ENCODE measurements at places on chromosomes 6 and 20.
A peak's percentile ranks its signal among the peaks of the same experiment; 100 is the strongest.

DNA sequence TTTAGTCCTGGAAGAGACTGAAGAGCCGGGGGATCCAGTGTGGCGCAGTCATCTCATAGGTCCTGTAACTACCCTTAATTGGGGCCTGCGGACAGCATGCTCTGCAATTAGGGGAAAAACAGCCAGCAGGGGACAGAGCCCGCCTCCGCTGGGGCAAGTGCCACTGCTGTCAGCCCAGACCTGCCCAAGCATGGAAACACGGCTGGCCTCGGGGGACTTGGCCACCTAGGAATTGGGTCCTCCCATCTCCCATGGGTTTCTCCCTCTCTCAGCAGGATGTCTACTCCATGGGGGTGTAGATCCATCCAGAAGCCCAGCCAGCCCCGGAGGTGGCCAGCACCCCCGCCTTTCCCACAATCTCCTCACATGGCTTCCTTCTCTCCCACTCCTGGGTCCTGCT is 3.6 kb downstream of the GHRH start:
- peak; percentile 80 for DNase-seq

- no peak for DNase-seq
These were observed 24.1 kb upstream of the MYLIP start for GRCh38 chr6:16104624-16105433.

DNA sequence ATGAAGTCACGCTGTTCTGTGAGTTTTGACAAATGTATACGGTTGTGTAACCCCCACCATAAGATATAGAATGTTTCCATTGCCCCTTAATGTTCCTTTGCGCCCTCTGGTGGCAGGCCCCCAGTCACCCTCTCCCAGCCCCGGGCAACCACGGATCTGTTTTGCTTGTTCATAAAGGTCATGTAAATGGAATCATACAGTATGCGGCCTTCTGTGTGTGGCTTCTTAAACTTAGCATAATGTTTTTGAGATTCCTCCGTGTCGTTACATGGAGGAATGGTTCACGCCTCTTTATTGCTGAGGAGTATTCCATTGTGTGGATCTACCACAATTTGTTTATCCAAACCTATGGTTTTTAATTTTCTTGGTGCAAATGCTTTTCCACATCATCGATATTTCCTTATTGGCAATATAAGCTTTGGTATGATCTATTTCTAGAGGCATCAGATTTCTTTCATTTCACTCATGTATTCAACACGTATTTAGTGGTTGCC is 28.4 kb downstream of the LYRM2 start:
- DNase-seq, result peak; percentile 74

GRCh38 chr20:50701041-50701963 is 10.0 kb upstream of the RIPOR3 start:
- DNase-seq, result no peak

DNA sequence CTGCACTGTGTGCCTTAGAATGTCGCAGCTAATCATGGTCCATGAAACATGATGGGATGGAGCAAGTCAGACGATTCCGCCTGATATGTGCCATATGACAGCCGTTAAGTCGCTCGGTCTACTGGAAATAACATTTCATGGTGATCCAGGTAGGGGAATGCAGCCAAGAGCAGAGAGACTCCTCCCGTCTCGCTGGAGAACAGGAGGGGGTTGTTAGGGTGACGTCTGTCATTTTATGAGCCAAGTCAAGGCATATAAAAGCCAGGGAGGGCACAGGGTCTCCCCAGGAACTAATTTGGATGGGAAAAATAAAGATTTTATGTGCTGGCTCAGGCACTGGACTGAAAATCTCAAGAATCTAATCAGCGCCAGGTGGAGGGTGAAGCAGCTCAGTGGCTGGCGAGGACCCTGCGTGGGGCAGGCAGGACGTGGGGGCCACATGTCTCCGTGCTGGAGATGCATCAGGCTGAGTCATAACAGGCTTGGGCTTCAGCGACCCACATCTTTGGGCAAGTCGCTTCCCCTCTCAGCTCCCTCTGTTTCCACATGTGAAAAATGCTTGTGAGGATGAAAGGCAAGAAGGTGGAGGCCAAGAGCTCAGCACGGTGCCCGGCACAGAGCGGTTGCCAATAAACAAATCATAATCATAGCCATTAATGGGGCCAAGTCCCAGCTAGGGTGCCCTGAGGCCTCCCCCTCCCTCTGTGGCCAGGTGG is 234.6 kb downstream of the ANKRD60 start:
- no peak for DNase-seq

DNA sequence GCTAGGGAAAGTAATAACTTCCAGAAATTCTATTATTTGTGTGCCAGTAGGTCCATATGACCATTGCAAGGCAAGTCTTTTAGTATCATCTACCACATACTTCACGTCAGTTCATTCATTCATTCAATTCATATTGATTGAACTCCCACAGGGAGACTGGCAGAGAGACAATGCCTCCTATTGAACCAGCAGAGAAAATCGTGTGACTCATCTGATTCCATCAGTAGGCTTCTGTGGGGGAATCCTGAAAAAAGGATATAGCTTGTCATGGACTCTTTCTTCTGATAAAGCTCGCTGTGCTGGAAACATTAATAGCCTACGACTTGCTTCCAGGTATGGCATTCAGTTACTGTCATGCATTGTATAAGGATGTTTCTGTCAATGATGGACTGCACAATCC is 45.3 kb upstream of the CNR1 start:
- DNase-seq, result no peak

- no peak for DNase-seq
These were observed 262.2 kb upstream of the FLRT3 start for GRCh38 chr20:14599613-14600012.

- no peak for DNase-seq
These were observed 60.5 kb upstream of the SRSF6 start for GRCh38 chr20:43397147-43397546.

DNA sequence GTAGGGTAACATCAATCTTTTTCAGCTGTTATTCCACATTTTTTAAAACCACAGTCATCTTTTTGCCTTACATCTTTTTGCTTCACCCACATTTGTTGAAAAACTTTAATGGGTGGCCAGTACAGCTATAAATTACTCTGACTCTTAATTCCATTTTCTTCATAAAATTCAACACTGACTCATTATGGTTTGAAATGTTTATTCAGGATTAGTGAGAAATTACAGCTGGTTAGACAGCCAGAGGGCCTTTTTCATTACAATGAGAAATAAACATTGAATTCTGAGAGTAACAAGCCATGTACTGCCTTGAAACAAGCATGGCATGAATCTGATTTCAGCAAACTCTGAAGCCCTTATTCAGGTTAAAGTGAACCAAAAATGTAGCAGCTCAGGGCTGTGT is 19.5 kb downstream of the NDUFAF4 start:
- no peak for DNase-seq

DNA sequence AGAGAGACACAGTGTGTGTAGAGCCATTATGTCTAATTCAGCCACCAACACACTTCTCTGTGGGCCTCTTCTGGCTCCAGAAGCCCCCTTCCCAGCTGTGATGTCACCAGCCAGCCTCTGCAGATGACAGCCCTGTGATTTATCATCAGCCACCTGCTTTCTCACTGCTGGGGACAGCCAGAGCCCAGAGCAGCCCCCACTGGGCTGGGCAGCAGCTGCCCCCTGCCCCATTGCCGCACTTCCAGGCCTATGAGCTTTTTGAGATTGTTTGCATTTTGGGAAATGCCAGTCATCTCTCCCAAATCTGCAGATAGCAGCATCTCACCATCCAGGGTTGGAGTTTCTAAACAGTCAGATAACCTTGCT is 21.9 kb upstream of the STX16 start:
- no peak for DNase-seq
